Left lung (tissue), 14 donors: ENCODE measurements at places on chromosomes 16 and 17.

- peak; percentile 40 for DNase-seq
Measured at GRCh38 chr17:38605841-38606645, at the start of gene SRCIN1. TSS of gene SRCIN1 (minus strand) at chr17:38605952. CDS start at chr17:38605705, 247 bp downstream.

GRCh38 chr16:8941718-8942344 is 21.9 kb downstream of the USP7 start:
- DNase-seq, result no peak

- no peak for DNase-seq
Measured at GRCh38 chr17:22470411-22471175, 778.3 kb downstream of the KCNJ18 start.

GRCh38 chr17:40703652-40704051 is at the start of gene KRT24:
TSS of gene KRT24 (minus strand) at chr17:40703752. CDS start at chr17:40703693, 59 bp downstream.
- no peak for DNase-seq

- no peak for DNase-seq
Measured at GRCh38 chr17:74520016-74520434, 11.2 kb downstream of the CD300LB start.

- DNase-seq, result no peak
Measured at GRCh38 chr17:77132411-77133086, 8.2 kb upstream of the SEC14L1 start.

- DNase-seq, result no peak
Measured at GRCh38 chr17:33210285-33210684, 82.8 kb downstream of the ASIC2 start.

GRCh38 chr16:69204172-69204571 is 17.2 kb downstream of the SNTB2 start:
- no peak for DNase-seq

DNA sequence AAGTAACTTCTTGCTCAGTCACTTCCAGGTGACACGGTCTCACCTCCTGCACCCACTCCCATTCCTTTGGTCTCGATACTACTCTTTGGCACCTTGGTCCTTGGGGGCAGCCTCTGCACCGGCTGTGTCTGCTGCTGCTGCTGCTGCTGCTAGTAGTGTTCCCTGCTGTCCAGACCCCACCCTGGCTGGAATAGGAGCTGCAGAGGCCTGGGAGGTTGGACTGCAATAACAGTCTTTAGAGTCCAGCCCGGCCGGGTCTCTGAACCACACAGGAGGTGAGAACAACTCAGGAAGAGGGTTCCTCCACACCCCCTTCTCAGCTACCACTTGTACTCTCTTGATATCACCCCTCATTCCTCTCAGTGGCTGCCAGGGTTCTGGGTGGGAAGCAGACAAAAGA is 231.1 kb upstream of the NLRP1 start:
- no peak for DNase-seq

- DNase-seq, result no peak
Measured at GRCh38 chr16:79564671-79565107, 35.8 kb downstream of the MAF start.

- DNase-seq, result no peak
Measured at GRCh38 chr17:8018436-8018835, 16.0 kb downstream of the GUCY2D start.

- no peak for DNase-seq
Measured at GRCh38 chr17:75647061-75647460, 13.8 kb downstream of the SMIM5 start.

GRCh38 chr16:87706278-87707000 is 59.3 kb downstream of the KLHDC4 start:
- DNase-seq, result no peak
